ENCODE measurements at places on chromosomes 1 and 21.

GRCh38 chr1:22971611-22972405 lies 858 bp downstream of the LACTBL1 start:
- no peak for DNase-seq

DNA sequence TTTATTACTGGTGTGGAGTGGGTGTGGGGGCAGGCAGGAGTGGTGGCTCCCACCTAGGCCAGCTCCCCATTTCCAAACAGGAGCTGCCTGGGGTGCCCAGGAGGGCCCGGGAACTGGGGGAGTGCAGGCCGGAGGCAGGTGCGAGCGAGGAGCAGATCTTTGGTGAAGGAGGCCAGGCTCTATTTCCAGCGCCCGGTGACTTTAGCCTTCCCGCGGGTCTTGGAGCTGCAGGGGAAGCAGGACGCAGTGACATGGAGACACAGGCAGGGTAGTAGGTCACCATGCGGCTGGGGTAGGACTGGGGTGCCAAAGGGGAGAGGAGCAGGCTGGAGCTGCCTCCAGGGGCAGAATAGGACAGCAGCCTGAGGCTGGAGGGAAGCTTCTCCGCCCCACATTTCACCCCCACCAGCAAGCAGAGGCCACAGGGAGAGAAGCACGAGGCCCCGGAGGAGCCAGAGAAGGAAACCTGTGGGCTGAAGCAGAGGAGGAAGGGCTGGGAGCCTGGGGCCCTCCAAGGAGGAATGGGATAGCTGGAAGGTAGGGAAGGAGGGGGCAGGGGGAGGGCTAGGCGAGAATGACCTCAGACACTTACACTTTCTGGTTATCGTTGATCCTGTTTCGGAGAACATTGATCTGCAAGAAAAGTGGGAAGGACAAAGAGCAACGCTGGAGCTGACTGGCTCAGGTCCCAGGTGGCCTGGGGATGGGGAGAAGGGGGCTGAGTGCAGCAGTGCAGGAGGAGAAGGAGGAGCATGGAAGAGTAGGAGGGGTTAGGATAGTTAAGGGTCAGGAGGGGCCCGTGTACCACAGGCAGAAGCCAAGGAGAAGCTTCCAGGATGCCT lies 18.2 kb downstream of the TNNT2 start:
- DNase-seq: no peak

DNA sequence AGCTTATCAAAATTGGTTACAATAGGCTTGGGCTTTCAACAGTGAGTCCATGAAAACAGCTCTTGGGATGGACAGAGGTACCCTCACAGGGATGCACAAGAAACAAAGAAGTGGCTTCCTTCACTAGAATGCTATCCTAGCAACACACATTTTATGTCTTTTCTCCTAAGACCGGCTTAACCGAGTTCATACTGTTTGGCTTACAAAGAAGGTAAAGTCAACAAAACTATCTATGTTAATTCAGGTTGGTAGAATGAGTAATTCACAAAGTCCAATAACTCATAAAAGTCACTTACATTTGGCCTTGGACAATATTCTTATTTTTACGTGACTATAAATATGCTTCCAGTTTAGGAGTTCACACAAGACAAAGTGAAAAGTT lies 9.0 kb downstream of the ERG start:
- DNase-seq: no peak

GRCh38 chr1:186798960-186799688 lies 29.6 kb upstream of the PLA2G4A start:
- DNase-seq: no peak

DNA sequence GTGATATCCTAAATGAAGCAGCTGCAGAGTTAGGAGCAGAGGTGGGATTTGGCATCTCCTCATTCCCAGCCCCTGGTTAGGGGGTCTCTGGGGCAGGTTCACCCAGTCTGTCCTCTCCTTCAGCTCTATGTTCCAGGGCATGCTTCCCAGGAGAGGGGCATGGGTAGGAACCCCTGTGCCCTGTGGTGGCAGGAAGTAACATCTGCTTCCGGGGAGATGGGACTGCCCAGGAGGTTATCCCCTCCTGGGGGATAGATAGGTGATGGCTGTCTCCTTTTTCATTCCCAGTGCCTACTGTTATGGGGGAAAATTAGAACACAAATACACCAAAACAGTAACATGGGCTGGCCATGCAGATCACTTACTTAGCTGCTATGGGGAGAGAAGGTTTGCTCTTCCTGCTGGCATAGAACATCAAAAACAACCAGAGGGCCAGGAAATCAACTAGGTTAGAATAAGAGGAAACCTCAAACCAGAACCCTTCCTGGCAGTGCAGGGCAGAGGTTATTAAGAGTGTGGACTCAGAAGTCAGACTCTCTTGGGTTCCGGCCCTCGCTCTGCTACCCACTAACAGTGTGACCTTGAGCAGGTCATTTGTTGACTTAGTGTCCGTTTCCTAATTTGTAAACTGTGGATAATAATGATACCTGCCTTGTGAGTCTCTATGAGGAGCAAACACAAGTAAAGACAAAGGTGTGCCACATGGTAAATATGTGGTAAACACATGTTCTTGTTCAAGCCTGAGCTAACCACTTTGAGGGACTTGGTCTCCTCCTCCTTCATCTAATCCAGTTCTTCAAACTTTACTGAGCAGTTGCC lies 157.8 kb upstream of the JUN start:
- DNase-seq: no peak

- DNase-seq: no peak
These were observed 346.8 kb upstream of the ADGRL2 start for GRCh38 chr1:81453971-81454370.

- no peak for DNase-seq
These were observed 29.6 kb upstream of the PCBP3 start for GRCh38 chr21:45613881-45614280.

DNA sequence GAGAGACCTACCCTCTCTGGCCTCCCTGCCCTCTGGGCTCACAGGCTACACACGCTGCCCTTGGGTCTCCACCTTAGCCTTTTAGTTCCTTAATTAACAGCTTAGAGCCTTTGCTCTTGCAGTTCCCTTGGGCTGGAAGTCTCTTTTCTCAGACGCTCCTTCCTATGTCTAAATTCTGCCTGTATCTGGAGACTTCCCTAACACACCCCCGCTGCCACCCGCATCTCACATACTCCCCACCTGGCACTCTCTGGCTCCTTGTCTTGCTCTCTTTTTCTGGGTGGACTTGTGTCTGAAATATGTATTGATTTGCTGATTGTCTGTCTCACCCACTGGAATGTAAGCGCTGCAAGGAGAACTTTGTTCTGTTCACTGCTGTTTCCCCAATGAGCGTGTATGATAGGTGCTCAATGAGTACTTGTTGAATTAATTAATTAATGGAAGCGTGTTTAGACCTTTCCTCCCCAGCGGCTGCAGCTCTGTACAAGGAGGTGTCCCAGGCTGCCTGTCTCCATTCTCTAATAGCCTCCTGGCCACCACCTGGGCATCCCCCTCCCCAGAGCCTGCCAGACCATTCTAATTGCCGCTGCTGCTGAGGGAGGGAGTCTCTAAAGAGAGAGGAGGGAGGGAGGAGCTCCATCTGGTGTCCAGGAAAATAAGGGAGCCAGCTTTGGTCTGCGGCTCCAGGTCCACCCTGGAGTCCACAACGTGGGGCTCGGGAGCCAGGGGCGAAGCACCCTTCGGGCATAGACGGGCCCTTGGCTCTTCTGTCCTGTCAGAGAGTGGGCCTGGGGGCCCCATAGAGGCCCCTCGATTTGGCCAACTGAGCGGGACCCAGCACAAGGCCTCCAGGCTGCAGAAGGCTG lies 95.4 kb downstream of the RNF220 start:
- no peak for DNase-seq

- no peak for DNase-seq
These were observed 47.2 kb upstream of the ERRFI1 start for GRCh38 chr1:8073112-8073855.

DNA sequence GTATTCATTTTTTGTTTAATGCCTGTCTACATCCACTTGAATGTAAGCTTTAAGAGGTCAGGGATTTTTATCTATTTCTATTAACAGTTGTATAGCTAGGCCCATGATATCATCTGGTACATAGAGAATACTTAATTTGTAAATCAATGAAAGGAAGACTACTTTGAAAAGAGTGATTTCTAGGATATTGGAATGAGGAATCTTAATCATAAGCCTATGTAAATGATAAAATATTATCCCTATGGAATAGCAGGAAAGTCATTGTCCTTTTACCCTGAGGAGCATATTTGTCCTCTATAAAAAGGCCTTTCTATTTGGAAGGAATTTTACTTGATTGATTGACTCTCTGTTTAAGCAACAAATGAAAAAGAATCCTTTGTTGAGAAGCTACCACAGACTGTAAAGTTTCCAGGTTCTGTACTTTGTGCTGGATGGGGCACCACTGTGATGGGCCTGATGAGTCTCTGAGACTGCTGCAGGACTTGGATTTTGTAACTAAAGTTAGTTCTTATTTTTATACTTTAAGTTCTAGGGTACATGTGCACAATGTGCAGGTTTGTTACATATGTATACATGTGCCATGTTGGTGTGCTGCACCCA lies 53.8 kb downstream of the MAST2 start:
- DNase-seq: no peak

DNA sequence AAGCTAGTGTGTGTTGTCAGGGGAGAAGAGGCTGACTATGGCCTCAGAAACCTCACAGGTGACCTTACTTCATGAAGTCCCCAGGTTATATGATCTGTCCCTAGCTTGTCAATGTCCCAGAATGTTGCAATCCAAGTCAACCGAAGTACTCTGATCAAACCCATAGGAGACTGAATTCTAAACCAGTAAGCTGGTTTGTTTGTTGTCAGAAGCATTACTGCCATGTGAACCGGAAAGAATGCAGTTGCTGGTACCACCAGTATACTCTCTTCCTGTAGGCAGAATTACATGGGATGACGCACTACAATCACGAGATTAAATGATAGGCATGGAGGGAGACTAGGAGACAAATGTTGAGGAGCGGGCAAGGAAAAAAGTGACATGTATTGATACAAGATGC lies 26.1 kb upstream of the MAN1A2 start:
- no peak for DNase-seq

GRCh38 chr1:91844862-91845528 lies 41.0 kb downstream of the TGFBR3 start:
- DNase-seq: peak; percentile 69

DNA sequence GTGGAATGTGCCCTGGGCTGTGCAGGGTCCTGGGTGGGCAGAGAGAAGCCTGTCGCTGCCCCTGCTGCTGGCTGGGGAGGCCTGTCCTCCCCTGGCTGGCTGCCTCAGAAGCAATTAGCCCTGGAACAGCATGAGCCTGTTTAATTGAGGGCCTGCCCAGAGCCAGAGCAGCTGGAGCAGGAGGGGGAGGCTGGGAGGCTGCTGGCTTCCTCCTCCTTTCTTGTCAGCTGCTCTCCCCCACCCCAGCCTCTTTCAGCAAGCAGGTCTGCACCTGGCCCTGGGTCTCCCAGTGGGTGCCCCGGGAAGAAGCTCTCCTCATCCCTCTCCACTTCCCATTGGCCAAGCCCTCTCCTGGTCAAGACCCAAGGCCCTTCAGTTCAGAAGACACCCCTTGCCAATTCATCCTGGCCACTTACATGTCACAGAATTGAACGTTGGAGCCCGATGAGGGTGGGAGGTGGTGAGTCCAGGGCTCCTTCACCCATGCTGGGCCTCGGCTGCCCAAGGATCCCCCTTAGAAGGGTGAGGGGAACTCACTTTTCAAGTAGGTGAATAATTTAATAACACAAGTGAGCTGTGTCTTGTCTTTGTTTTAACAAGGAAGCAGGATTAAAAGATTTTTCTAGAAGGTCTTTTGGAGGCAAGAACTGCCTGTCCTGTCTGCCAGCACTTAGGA lies 13.2 kb downstream of the AMPD2 start:
- DNase-seq: no peak

GRCh38 chr1:192518700-192519099 lies 56.9 kb upstream of the RGS1 start:
- no peak for DNase-seq

GRCh38 chr1:182374101-182374834 lies 17.3 kb downstream of the GLUL start:
- DNase-seq: no peak

DNA sequence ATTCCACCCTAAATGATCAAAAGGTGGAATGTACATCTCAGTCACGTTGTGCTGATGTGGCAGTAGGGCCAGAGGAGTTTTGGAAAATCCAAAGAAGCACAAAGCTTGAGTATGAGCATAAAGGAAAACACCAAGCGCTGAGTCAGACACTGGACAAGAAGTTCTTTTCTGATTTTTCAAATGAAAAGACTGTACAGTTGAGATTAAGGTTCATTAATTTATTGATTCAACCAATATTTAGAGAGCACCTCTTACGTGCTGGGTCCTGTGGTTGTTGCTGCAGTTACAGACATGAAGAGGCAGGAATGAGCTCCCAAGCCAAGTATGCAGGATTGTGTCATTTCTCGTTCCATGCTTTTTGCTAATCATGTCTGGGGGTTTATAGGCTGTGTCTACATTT lies 28.9 kb upstream of the APP start:
- peak; percentile 16 for DNase-seq

- DNase-seq: no peak
These were observed 27.7 kb downstream of the PADI3 start for GRCh38 chr1:17276568-17276967.

GRCh38 chr1:211341999-211342398 lies 15.4 kb downstream of the TRAF5 start:
- DNase-seq: no peak

DNA sequence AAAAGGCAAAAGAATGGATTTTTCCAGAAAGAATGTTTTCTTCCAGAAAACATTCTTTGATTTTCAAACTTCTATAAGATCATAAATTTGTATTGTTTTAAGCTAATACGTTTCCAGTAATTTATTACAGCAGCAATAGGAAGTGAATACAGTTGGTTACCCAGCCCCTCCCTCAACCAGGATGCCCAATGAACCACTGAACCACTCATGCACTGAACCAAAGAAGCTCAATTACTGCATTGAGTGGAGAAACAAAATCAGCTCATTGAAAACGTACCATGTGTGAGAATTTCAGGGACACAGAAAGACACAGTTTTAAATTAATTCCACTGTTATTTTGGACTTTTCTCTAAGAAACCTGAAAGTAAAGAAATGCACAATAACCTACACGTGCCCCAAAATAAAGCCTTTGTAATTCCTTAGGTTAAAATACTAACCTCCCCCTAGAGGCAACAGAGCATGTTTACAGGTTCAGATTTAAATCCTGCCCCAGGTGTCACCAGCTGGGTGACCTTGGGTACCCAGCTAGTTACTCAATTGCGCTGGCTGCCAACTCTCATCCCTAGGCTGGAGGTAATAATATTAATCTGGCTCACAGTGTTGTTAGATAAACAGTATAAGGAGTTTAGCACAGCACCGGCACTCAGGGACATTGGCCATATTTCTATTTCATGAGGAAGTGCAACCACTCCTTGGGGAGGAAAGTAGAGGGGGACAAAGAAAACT lies 111.7 kb downstream of the NMNAT2 start:
- no peak for DNase-seq

- no peak for DNase-seq
These were observed 13.3 kb downstream of the PRSS38 start for GRCh38 chr1:227828786-227829185.

- no peak for DNase-seq
These were observed 186.7 kb downstream of the TOMM20 start for GRCh38 chr1:234942012-234942332.

- peak; percentile 42 for DNase-seq
These were observed 29.7 kb downstream of the SCCPDH start for GRCh38 chr1:246753670-246754535.

- DNase-seq: no peak
These were observed 2.1 kb downstream of the PADI1 start for GRCh38 chr1:17207046-17207445.
